ENCODE measurements at places on chromosomes 2 and 18.

GRCh38 chr2:58919316-58919715, 678.2 kb upstream of the FANCL start:
- no peak for DNase-seq

- DNase-seq, result no peak
Observed at GRCh38 chr2:10009811-10010781, 33.3 kb upstream of the KLF11 start.

GRCh38 chr2:168171059-168171762, 76.2 kb downstream of the STK39 start:
- no peak for DNase-seq

- DNase-seq, result no peak
Observed at GRCh38 chr18:395456-396250, 104.8 kb downstream of the COLEC12 start.

- no peak for DNase-seq
Observed at GRCh38 chr2:239717706-239718105, 307.4 kb downstream of the NDUFA10 start.

DNA sequence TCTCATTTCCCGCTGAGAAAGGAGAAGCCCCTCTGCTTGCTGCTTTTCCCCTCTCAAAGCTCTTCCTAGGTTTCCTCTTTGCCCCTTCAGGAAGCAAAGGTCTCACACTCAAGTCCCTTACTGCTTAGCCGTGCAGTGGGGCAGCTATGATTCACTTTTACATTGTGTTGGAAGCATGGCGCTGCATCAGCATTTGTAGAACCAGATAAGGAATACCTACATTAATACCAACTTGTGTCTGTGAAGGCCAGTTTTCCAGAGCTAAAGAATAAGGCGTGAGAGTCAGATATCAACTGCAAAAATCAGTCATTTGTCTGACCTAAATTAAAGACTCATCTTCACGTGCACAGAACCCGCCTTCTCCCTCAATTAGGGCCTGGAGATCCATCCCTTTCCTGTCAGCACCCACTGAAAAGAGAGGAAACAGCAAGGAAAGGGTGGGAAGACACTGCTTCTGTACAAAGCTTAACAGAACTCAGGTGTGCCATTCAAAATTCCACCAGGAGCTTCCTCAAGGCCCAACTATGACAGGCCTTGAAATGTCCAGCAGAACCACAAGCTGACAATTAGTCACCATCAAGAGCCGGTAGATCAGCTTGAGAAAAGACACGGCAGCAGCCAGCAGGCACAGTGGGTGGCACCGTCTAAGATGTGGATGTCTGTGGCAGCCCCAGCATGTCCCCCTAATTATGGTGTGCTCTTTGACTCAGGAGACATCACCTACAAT, 16.1 kb upstream of the XDH start:
- no peak for DNase-seq

Data from activated T-cell treated with anti-CD3 and anti-CD28 coated beads, Interleukin-2, amount 50 U/mL, for 72 hours (primary cell).